ENCODE measurements at places on chromosomes 5 and 9.

DNA sequence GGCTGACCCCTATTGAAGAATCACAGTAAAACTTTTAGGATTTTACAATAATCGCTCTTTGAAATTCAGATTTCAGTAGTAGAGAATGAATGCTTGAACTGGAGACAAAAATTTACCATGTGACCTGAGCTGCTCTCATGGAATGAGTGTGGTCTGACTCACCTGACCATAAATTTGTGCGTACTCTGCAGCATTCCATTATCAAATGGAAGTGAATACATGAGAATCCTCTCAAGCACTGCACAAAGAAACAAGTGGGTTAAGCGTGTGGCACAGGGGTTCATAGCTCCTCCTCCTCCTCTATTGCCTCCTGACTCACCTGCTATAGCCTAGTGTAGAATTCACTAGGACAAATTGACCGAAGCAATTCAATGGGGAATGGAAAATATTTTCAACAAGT is 269.8 kb upstream of the CDH9 start:
- no peak for DNase-seq

- no peak for DNase-seq
Observed at GRCh38 chr5:43203373-43203772, 11.3 kb downstream of the NIM1K start.

- no peak for DNase-seq
Observed at GRCh38 chr5:38615981-38616451, 59.6 kb upstream of the LIFR start.

DNA sequence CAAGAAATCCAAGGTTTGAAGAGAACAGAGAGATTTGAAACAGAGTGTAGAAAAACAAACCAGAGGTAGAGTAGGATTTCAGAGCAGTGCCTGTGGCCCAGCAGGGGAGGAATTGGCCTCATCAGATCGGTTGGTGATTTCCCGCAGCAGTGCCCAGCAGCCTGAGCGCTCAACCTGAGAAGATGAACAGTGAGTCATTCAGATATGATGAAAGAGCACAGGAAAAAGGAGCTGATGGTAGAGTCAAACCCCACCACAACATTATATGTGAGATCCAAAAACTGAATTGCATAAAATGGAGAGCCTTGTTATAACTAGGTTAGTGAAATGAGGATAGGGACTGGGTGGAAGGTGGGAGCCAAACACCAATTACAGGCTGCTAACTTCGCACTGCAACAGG is 248.9 kb downstream of the PIK3R1 start:
- peak; percentile 28 for DNase-seq

GRCh38 chr9:110782701-110783100 is 114.1 kb downstream of the MUSK start:
- DNase-seq: no peak

DNA sequence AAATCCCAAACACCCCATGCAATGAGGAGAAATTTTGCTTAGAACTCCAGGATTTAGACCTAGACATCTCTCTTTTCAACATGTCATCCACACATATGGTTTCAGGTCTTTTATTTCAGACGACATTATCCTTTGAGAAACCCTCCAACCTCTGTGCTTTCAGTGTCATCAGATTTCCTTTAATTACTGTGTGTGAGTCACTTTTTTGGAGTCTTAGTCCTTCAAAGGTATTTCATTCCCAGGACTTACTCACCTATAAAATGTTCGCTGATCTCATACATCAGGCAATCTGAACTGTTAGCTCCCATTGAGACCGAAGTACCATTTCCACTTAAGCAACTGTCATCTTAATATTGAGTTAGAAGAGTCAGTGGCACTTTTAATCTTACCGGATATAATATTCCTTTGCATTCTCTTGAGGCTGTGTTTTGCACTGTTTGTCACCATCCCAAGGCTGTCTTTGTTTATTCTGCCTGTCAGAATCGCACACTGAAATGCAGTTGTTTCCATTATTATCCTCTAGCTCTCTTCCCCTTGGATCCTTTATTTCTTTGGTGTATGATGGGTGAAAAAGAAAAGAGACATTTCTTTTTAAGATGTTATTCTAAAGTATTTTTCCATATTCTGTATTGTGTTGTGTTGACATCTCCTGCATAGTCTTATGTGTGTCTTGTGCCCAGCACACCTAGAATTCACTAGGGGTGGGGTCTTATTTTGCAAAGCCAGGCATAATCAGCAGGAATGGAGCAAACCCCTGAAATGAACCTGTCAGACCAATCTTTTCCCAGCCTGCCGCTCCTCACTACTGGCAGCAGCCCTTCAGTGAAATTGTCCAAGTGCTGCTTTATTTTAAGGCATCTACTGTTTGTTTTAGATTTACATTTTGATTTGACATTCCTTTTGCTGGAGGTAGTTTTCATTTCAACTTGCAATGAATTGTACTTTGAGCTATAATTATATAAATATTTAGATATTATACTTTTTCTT is 155.4 kb downstream of the PAM start:
- no peak for DNase-seq

DNA sequence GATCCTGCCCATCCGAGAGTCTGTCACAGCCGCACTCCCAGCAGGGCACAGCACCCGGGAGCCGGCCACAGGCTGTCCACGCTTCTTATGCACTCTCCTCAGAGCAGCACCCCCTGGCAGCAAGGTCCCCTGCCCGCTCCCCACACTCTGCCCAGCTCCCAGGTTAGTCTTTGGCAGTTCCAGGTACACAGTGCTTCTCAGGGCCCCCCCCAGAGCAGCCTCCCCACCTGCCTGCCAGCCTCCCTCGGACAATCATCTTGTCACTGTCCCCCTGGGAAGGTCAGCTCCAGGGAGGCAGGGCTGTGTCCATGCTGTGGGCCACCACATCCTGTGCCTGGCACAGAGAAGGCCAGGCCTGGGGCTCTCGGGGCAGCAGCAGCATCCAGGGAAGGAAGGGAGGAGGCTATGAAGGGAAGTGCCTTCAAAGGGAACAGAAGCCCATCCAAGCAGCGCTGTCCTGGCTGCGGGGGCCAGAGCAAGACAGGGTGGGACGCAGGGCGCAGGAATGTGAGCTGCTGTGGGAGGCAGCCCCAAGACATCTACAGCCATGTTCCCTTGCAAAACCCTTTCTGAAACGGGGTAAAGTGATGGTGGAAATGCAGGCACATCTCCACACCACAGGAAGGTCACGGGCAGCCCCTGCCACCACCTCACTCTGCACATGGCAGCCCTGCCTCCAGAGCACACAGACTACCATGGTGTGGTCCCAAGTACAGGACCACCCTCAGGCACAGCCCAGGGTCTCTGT is 68.6 kb upstream of the ADAMTS2 start:
- no peak for DNase-seq

DNA sequence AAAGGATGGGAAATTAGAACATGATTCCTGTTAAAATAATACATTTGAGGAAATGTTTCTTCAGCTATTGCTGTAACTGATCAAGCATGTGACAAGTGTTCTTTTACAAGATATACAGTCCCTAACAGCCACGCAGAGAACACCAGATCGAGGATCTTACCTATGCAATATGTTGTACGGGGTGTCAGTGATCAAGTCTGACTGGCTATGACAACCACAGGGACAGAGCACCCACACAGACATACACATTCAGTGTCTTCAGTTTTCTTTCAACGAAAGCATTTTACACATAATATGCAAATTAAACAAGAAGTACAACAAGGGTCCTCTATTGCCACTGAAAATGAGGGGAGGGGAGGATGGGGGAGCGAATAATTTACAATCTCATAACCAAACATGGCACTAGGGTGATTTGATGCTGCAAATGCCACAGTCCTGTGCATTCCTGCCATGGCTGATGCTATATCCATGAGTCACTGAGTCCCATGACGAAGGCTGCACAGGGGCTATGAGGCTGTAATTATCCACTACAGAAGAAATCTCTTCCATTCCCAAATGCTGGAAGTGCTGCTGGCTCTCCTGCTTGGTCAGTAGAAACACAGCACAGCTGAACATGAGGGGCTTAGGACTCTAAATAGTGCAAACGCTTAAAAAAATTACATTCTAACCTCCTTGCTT is 118.2 kb downstream of the KLHL3 start:
- no peak for DNase-seq

DNA sequence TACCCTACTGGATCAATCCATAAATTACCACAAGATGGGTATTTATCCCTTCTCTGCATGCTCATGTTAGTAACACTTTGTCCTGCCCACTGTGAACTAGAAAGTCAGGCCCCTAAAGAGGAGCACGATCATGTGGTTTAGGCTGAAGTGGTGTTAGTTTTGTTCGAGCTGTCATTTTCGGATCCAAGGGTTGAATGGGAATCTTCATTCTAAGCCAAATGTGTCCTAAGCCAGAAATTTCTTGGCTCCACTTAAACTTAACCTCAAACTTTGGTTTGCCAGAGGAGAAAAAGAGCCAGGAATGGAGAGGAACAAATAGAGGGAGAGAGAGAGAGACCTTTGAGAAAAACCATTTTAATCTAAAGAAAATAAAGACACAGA is 837.7 kb upstream of the ZNF608 start:
- no peak for DNase-seq

DNA sequence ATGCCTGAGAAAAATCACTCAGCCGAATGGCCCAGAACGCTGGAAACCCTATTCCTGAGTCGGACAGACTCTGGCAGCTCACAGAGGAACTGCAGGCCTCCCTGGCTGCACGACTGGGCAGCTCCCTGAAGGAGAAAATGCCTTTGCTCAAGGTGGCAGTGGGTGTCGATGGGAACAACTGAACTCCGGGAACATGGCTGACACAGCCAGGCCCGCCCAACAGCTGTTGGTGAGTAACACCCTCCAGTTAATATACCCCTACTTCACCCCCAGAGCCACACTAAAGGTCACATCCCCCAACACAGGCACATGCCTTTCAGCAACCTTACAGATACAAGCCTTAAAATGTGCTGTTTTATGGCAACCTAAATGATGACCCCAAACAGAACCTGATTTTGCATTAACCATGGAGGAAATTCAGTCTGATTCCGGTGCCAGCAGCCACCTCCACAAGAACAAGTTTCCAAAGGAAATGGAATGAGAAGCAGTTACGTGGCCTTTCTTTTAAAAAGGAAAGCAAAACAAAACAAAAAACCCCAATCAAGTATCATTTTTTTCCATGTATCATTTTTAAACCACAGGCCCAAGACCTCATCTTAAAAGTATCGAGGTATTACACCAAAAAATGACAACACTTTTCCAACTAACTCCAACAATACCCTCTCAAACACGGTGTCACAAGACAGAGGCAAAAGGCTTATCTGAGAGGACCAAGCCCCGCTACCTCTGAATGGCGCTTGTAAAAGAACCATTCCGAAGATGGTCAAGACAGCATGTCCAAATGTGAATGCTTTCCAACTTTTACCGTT is 3.1 kb downstream of the KLF9 start:
- no peak for DNase-seq

DNA sequence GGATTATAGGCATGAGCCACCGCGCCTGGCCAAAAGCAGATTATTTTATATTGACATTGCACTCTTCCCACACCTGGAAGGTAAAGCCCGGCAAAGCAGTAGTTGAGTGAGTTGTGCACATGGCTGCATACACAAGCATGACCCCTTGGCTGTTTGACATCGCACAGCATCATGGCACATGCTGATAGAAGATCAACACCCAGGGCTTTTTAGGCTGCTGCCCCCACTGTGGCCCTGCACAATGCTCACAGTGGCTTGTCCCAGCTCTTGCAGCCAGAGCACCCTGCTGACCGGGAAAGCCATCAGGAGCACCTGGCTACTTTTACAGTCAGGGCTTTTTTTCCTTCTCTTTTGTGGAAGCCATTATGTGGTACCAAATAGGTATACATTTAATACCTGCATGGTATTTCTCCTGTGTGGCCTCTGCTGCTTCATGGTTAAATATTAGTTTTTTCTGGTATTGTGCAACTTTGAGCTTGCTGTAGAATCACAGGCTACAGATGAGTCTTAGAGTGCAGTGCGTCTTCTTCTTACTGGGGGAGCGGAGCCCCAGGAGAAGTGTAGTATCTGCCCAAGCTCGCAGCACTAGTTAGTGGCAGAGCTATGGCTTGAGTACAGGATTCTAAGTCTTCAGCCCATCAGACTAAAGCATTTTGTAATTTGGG is 264.5 kb downstream of the AOPEP start:
- no peak for DNase-seq

DNA sequence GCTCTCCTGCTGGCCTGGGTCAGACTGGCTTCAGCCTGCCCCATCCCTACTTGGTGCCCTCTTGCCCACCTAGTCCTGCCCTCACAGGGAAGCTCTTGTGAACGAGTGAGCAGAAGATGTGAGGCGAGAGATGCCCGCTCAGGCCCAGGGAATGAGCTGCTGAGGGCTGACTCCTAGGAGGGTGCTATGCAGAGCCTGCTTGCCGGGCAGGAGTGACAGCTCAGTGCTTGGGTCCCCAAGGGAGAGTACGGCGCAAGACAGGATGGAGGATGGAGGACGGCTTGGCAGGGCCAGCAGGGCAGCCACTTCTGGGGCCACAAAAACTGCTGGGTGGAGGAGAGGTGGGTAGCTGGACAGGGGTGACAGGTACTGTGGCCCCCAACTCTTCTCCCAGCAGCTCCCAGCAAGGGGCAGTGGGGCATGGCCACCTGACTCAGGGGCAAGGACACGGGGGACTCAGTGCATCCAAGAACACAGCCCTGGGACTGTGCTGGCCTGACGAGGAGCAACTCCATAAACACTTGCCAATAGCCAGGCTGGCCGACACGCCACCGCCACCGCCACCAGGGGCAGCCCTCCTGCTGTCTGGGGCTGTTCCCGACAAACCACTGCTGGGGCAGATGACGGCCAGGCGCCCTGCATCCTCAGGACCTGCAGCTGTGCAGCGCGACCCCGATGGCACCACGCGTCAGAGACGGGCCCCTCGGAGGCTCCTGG is 55.6 kb upstream of the UBAC1 start:
- DNase-seq: no peak

- DNase-seq: no peak
Observed at GRCh38 chr5:177430972-177431316, 4.5 kb downstream of the GRK6 start.

DNA sequence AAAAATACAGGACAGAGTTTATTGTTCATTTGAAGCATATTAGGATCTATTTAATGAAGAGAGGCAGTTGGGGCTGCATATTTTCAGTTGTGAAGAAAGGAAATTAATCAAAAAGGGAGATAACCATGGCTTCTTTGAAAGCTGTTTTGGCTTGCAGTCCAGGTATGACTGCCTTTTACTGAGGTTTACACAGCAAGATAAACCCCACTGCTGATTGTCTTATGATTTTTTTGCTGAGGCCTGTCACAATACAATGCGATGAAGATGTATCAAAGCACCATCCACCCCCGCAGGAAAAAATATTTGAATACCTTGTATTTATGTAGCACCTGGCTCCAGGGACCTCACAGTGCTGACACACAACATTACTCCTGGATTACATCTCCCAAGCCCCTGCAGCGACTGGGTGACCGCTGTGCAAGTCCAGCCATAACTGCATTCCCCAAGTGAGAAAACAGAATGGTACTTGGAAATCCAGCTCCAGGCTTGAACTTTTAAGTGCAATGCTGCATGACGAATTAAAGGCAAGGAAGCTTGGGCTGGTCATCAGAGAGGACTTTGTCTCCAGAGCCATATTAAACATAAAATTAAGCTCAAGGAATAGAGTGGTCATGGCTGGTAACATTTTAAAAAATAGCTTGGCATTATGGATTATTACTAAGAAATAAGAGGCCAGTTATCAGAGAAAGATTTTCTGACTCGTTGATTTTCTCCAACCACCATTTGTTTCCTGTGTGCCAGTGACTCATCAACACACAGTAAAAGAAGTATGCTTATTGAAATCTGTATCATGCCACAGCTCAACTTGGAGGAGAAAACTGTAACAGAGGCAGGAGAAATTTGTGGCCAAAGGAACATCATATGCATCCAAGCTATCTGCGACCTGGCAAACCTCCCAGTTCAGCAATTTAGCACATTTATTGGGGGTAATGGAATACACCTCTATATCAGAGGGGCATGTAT is 374.2 kb downstream of the MAN2A1 start:
- no peak for DNase-seq

- no peak for DNase-seq
Observed at GRCh38 chr5:165405340-165405739, 1899.9 kb downstream of the MAT2B start.

Measured in stimulated activated naive B cell treated with anti-CD40 and anti-IgM and Interleukin-4, amounts not matched to agents 10 μg/mL and 1 μg/mL and 100 μg/mL, for 72 hours (primary cell).